Lower leg skin (tissue), 4 donors: ENCODE measurements at places on chromosomes 12 and 14.

DNA sequence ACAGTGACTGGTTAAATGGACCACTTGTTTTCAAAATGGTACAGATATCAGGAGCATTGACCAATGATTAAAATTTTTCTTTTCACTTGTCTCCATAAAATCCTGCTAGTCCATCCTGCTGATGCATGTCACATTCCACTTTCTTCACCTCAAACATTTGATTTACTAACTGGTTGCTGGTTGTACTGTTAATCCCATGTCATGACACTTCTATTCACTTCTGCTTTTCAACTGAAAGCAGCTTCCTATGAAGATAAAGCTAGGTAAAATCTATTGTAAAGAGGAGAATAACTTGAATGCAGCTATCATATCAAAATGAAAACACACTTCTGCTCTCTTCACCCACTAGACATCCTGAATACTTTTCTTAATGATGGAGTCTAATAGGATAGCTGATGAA lies 149.6 kb upstream of the OTX2 start:
- DNase-seq = no peak

DNA sequence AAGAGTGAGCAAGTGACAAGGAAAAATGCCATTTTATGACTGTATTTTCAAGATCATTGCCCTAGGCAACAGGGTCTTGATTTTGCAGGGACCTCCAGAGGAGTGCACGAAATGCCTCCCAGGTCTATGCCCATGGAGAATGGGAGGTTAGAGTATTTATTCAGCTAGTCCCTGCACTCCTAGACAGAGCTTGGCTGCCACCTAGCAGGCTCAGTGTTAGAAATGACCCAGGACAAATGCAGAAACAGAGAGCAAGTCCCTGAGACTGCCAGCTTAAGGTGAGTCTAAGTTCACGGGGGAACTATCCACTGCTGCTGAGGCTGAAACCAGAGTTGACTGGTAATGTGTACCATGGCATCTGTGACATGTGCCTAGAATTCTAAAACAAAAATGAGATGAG lies 506.4 kb downstream of the MED13L start:
- no peak for DNase-seq

GRCh38 chr14:65073605-65074201 lies 28.6 kb downstream of the MAX start:
- no peak for DNase-seq

DNA sequence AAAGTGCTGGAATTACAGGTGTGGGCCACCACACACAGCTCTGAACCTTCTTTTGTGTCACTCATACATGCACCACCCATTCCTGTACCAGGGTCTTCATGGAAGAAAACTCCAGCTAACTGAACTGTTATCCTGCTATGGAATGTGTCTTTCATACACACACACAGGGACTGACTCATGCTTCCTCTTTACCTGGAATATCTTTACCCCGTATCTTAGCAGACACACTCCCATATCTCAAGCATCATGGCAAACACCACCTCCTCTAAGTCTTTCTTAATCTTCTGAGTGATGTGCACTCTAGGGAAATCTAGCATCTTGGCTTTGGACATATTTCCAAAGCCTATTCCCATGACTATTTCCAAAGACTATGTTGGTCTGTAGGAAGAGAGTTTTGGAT lies 35.0 kb upstream of the DTX1 start:
- no peak for DNase-seq

- DNase-seq = no peak
These were observed 42.5 kb upstream of the BMP4 start for GRCh38 chr14:53999061-53999488.

GRCh38 chr12:31813305-31813704 lies 84.5 kb upstream of the AMN1 start:
- DNase-seq = no peak

- no peak for DNase-seq
These were observed 76.7 kb downstream of the TBK1 start for GRCh38 chr12:64528616-64529015.

- DNase-seq = no peak
These were observed 136.2 kb downstream of the NDUFA12 start for GRCh38 chr12:94867066-94867855.
